Chondrocyte (in vitro differentiated cells): ENCODE measurements at places on chromosomes 6 and 20. TPM values are rescaled to one million over a fixed set of nuclear protein-coding genes. Genes with fewer than 3 reads are reported as not detected.

GRCh38 chr6:72968704-72969103 lies 256.6 kb downstream of the KHDC1L start:
- no peak overlapping the region for H3K27ac ChIP-seq
- no peaks in the 10 kb centered on the region for H3K36me3 ChIP-seq
- peaks cover 5% of the 10 kb centered on the region for H3K4me1 ChIP-seq

- H3K27me3 ChIP-seq = peaks cover 4% of the 10 kb centered on the region
- H3K4me3 ChIP-seq = no peak overlapping the region
- H3K36me3 ChIP-seq = no peaks in the 10 kb centered on the region
- H3K4me1 ChIP-seq = no peaks in the 10 kb centered on the region
These were observed 234.1 kb upstream of the TSHZ2 start for GRCh38 chr20:52738081-52738480.

DNA sequence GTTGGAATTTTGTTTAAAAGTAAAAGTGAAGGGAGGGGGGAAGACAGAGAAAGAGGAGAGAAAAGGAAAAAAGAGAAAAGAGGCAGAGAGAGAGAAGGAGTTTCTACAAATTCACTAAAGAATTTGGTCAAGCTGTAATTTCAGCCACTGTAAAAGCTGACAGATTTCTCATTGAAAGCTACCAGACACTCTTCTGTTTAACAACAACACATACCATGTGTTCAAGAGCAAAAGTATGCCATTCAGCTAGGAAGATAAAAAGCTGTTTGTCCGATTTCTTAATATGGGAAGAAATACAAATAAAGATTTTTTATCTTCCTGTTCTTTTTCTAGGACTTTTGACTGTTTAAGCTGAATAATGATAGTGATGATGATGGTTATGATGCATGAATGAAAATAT lies 204.8 kb upstream of the RSPO3 start:
- no peaks in the 10 kb centered on the region for H3K36me3 ChIP-seq
- no peak for DNase-seq
- H3K27ac ChIP-seq = no peak overlapping the region

DNA sequence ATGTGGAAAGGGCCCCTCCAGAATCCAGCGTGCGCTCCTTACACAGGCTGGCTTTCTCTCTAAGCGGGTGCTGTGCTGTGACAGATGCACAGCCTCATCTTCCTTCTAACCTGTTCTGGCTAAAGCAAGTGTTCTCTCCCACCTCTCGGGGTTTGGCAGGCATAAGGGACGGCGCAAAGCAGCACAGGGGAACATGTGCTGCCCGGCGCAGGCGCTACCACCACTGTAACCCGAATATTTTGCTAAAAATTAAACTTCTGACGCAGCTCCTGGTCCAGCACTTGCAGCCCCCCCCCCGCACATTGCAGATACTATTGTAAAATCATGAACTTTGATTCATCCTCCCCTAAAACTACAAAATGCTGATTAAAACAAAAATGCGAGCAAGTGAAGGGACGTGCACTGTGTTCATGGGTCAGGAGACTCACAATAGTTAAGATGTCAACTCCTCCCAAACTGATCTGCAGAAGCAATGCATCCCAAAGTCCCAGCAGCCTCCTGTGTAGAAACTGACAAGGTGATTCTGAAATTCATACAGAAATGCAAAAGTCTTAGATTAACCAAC lies 43.0 kb downstream of the TAF4 start:
- no peaks in the 10 kb centered on the region for H3K27me3 ChIP-seq
- no peak for DNase-seq
- H3K36me3 ChIP-seq = no peaks in the 10 kb centered on the region
- H3K27ac ChIP-seq = no peak overlapping the region

GRCh38 chr20:54746796-54747195 lies 271.4 kb downstream of the DOK5 start:
- no peaks in the 10 kb centered on the region for H3K27me3 ChIP-seq
- H3K36me3 ChIP-seq = no peaks in the 10 kb centered on the region
- no peaks in the 10 kb centered on the region for H3K4me1 ChIP-seq
- no peak for DNase-seq
- H3K27ac ChIP-seq = no peak overlapping the region

DNA sequence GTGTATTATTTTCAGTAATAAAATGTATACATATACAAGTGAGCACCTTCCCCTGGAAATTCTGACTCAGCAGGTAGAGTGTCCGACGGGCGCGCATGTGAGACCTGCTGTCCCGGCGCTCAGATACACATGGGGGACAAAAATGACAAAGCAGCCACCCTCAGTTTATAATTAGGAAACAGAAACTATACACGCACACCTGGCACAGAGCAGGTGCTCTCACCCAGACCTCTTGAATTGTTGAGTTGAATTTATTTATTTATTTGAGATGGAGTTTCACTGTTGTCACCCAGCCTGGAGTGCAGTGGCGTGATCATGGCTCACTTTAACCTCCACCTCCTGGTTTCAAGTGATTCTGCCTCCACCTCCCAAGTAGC lies 180.4 kb downstream of the ZDHHC14 start:
- H3K27ac ChIP-seq = no peak overlapping the region
- H3K4me1 ChIP-seq = peaks cover 4% of the 10 kb centered on the region
- no peak overlapping the region for H3K4me3 ChIP-seq
- peaks cover 3% of the 10 kb centered on the region for H3K36me3 ChIP-seq
- no peak for DNase-seq
- H3K27me3 ChIP-seq = no peaks in the 10 kb centered on the region

DNA sequence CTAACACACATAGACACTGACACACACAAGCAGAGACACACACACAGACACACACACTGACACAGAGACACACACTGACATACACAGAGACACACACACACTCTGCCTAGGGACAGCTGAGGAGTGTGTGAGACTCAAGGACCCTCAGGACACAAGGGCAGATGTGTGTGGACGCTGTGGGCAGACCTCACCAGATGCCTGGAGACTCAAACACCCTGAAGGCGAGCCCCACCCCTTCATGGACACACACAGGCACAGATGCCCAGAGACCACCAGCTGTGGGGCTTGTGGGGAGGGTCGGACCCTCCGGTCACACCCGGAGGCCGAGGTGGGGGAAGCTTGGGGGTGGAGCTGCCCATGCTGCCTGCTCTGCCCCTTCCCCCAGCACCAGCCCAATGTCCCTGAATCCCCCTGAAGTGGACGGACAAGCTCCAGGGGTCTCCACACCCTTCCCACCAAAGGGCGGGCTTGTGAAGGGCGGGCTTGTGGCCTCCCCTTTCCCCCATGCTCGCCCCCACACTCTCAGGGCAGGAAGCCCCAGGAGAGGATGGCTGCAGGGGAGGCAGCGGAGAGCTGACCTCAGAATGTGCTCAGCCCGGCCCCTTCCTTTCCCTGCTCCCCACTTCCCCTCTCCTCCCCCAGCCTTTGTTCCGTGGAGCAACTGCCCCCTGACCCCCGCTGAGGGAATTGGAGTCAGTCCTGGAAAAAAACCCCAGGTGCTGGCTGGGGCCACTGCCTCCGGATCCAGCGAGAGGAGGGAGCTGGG lies 13.9 kb upstream of the ABHD16B start:
- peaks cover 2% of the 10 kb centered on the region for H3K27me3 ChIP-seq
- H3K36me3 ChIP-seq = peaks cover 2% of the 10 kb centered on the region
- peaks cover 6% of the 10 kb centered on the region for H3K4me1 ChIP-seq
- DNase-seq = no peak

DNA sequence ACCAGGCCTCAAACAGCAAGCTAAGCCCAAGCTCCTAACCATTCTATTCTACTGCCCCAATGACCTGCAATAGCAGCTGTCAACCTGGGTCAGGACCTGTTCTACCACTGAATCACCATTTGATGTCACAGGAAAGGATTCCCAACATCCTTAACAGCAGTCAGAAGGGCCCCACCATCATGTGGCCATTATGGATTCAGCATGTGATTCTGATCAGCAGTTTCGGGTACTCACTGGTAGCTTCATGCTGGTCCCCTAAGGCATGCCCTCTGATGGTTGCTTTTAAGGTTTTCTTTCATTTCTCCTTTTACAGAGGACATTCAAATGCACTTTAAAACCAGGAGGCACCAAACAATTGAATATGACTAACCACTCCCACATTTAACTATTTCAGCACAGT lies 37.3 kb upstream of the MAP7 start:
- no peak overlapping the region for H3K4me3 ChIP-seq
- peak overlapping the region; percentile 22 for H3K27ac ChIP-seq
- peaks cover 35% of the 10 kb centered on the region for H3K4me1 ChIP-seq
- no peak for DNase-seq
- peaks cover 10% of the 10 kb centered on the region for H3K36me3 ChIP-seq
- no peaks in the 10 kb centered on the region for H3K27me3 ChIP-seq

GRCh38 chr6:157029980-157030690 lies 253.0 kb downstream of the ARID1B start:
- no peak overlapping the region for H3K27ac ChIP-seq
- H3K4me3 ChIP-seq = no peak overlapping the region
- H3K4me1 ChIP-seq = peaks cover 15% of the 10 kb centered on the region
- H3K36me3 ChIP-seq = no peaks in the 10 kb centered on the region

DNA sequence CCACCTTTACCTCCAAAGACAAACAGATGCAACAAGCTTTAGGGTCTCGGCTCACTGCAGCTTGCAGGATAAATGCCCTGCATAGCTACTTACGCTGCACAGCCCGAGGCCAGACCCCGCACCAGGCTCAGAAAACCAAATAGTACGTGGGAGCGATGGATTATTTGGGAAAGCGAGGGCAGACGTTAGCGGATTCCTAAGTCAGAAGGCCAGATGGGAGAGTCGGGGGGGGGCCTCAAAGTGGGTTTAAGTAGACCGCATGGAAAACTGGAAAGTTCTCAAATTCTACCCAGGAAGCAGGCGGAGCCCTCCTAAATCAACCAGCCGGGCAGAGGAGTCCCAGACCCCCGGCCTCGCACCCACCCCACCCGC lies 382 bp downstream of the SFT2D1 start:
- H3K4me3 ChIP-seq = peak overlapping the region; percentile 86
- DNase-seq = no peak
- H3K36me3 ChIP-seq = no peaks in the 10 kb centered on the region

DNA sequence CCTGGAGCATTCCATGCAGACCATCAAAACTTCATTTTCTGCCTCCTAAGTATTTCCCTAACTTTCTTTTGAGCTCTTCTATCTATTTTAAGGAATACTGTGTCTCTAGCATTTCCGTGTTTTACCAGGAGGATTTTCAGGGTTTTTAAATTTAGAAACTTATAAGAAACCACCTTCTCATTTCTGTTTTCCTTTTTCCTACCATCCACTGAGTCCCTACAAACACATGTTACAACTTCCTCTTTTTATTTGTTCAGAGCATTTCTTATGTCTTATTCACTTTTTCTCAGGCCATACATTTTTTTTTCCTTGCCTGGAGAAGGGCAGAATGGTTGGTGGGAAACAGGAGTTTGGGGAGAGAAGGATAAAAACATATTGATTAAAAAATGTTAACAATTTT lies 130.0 kb upstream of the BMP5 start:
- H3K27me3 ChIP-seq = no peaks in the 10 kb centered on the region
- no peaks in the 10 kb centered on the region for H3K36me3 ChIP-seq
- no peak for DNase-seq
- no peak overlapping the region for H3K4me3 ChIP-seq
- peaks cover 39% of the 10 kb centered on the region for H3K4me1 ChIP-seq

DNA sequence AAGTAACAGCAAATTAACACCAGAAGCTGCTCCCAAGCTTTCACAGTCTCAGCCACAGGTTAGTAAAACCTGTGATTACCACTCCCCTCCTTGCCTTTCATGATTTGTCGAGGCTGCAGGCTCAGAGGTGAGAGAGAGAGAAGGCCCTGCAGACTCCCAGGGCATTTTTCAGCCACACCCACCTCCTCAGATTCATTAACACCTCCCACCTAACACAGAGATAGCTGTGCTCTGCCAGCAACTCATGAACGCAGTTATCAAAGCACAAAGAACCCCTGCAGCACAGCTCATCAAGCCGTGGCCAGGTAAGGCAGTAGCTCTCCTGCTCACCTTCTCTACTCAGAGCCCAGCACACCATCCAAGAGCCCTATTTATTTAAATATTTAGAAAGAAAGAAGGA lies 27.1 kb downstream of the F13A1 start:
- peaks cover 17% of the 10 kb centered on the region for H3K27me3 ChIP-seq
- no peaks in the 10 kb centered on the region for H3K4me1 ChIP-seq
- H3K36me3 ChIP-seq = no peaks in the 10 kb centered on the region

- peaks cover 43% of the 10 kb centered on the region for H3K4me1 ChIP-seq
- peaks cover 2% of the 10 kb centered on the region for H3K36me3 ChIP-seq
- no peak overlapping the region for H3K27ac ChIP-seq
- no peak overlapping the region for H3K4me3 ChIP-seq
- no peak for DNase-seq
- H3K27me3 ChIP-seq = peaks cover 3% of the 10 kb centered on the region
These were observed 95.5 kb downstream of the KCNB1 start for GRCh38 chr20:49386848-49387580.

GRCh38 chr20:9040863-9041524 lies 27.9 kb upstream of the PLCB4 start:
- no peaks in the 10 kb centered on the region for H3K36me3 ChIP-seq
- H3K27ac ChIP-seq = no peak overlapping the region
- no peak overlapping the region for H3K4me3 ChIP-seq
- H3K4me1 ChIP-seq = peaks cover 10% of the 10 kb centered on the region
- H3K27me3 ChIP-seq = no peaks in the 10 kb centered on the region

GRCh38 chr6:15332446-15332845 lies 86.6 kb downstream of the JARID2 start:
- H3K27me3 ChIP-seq = no peaks in the 10 kb centered on the region
- no peak overlapping the region for H3K4me3 ChIP-seq
- DNase-seq = no peak
- peaks cover 30% of the 10 kb centered on the region for H3K4me1 ChIP-seq
- no peaks in the 10 kb centered on the region for H3K36me3 ChIP-seq

DNA sequence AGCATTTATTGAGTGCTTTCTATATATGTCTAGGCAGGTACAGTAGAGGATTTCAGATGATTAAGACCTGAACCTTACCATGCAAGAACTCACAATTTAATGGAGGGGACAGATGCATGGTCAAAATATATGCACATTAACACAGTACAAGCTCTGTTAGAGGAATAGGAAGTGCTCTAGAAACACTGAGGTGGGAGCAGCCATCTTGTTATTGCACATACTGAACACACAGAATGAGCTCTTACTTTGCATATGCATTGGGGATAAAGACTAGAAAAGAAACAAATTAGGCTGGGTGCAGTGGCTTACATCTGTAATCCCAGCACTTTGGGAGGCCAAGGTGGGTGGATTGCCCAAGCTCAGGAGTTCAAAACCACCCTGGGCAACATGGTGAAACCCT lies 438.3 kb downstream of the UTRN start:
- no peak overlapping the region for H3K27ac ChIP-seq
- H3K36me3 ChIP-seq = peaks cover 5% of the 10 kb centered on the region
- H3K27me3 ChIP-seq = no peaks in the 10 kb centered on the region
- no peak overlapping the region for H3K4me3 ChIP-seq
- H3K4me1 ChIP-seq = peaks cover 8% of the 10 kb centered on the region
- DNase-seq = no peak

GRCh38 chr6:125953502-125953875 lies 3.1 kb upstream of the HINT3 start:
- H3K4me3 ChIP-seq = no peak overlapping the region
- H3K27me3 ChIP-seq = no peaks in the 10 kb centered on the region
- peaks cover 14% of the 10 kb centered on the region for H3K4me1 ChIP-seq
- H3K27ac ChIP-seq = no peak overlapping the region
- DNase-seq = peak; percentile 84

LKAAEAR1 gene
- 0.55 to 1.4 TPM in 2 of 3 replicates, not detected in the other for total RNA-seq

HLA-DMB gene
- total RNA-seq = not detected in 3 replicates

FAM217A gene
- total RNA-seq = not detected in 3 replicates

IL20RA gene
- 0.22 TPM in 1 of 3 replicates, not detected in the others for total RNA-seq

MYB gene
- 0.13 to 0.51 TPM (median 0.20 TPM) in 3 replicates for total RNA-seq

SRMS gene
- not detected in 3 replicates for total RNA-seq

SIGLEC1 gene
- total RNA-seq = 0.08 TPM in 1 of 3 replicates, not detected in the others

MTFR2 gene
- 0.85 to 1.7 TPM (median 1.0 TPM) in 3 replicates for total RNA-seq

TFAP2A gene
- 0.74 to 26.6 TPM (median 1.4 TPM) in 3 replicates for total RNA-seq

CPNE5 gene
- 0.18 TPM in 1 of 3 replicates, not detected in the others for total RNA-seq

EYA4 gene
- 1.7 to 8.6 TPM (median 7.9 TPM) in 3 replicates for total RNA-seq
